ENCODE measurements at places on chromosomes 2 and 18.

GRCh38 chr18:49503931-49504330 lies 16.9 kb upstream of the C18orf32 start:
- no peak for DNase-seq

- peak; percentile 5 for DNase-seq
These were observed 19.8 kb downstream of the SMIM21 start for GRCh38 chr18:75407468-75408437.

GRCh38 chr18:46264255-46264654 lies 160.1 kb downstream of the HAUS1 start:
- no peak for DNase-seq

DNA sequence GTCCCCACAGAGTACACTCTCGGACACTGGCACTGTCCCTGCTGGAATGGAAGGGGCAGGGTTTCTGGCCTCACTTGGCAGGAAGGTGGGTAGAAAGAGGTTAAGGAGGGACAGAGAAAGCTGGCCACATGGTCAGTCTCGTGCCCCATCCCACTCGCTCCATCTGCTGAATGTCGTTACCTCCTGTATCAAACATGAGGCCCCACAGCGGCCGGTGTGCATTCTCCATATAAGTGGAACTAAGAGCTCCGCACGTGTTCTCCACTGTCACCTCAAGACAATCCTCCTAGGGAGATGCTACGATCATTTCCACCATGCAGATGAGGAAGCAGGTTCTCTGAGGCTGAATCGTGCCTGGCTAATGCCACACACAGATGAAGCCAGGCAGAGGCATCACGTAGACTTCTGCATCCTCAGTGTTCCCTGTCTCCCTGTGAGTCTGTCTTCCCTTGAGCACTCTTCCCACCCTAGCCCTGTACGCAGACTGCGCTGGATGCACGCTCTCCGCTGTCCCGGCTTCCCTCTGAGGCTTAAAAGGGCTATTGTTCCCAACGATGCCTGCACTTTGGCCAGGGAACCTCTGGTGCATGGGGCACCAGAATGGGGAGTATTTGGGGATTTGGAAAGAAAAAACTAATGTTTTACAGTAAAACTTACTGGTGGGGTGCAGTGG lies 35.1 kb downstream of the MAL start:
- no peak for DNase-seq

GRCh38 chr2:240401308-240401707 lies 34.2 kb upstream of the GPC1 start:
- DNase-seq, result no peak

DNA sequence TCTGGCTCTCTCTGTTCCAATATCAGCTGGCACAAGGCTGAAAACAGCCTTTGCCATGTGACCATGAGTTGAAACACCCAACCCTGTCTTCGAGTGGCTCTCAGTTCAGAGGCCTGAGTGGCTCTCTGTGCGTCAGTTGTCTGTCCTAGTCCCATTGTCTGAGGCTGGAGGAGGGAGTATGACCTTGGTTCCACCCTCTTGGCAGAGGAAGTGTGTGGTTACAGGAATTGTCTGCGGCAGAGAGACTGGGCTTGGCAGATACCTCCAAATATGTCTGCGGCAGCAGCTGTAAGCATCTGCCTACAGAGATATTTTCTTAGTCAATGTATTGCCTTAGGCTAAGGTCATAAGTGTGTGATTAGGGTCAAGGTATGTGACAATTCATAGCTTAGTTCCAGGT lies 32.6 kb downstream of the CNGA3 start:
- DNase-seq, result no peak

GRCh38 chr2:172246649-172247048 lies 143.9 kb upstream of the DLX2 start:
- DNase-seq, result no peak

DNA sequence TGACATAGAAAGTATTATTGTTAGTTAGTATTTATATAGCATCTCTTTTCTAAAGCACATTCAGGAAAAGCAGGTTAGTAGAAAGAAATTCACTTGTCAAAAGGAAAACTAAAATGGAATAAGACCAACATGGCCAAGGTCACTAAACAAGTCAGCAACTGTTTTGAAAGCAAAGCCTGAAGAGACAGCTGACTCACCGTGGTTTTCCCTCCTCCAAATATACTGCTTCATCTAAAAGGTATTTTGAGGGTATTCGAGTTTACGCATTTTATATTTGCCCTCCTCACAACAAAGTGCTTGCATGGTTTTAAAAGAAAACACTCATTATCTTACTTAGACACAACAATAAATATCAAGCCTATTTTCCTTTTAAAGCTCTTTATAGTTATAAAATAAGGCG lies 24.0 kb downstream of the ZNF385B start:
- DNase-seq, result peak; percentile 26

DNA sequence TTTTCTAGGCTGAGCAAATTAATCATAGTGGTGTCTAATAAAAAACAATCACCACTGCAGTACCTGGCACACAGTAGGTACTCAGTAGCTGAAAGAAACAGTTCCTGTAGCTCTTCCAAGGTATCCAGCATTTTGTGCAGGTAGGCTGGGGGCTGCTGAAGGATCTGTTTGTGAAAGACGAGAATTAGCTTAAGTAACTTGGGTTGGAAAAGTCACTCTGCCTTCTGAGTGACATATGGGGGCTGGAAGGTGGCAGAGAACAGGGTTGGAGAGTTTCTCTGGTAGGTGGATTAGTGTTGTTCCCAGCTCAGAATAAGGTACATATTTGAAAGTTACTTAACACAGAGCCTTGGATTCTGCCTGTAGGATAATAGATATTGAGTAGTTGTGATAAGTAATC lies 72.8 kb downstream of the FMNL2 start:
- DNase-seq, result no peak

DNA sequence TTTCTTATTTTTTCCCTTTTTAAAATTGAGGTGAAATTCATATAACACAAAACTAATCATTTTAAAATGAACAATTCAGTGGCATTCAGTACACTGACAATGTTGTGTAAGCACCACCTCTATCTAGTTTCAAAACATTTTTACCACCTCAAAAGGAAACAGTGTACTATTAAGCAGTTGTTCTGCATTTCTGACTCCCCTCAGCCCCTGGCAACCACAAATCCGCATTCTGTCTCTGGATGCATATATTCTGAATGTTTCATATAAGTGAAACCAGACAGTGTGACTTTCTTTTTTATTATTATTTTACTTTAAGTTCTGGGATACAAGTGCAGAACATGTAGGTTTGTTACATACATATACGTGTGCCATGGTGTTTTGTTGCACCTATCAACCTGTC lies 19.2 kb upstream of the TANK start:
- no peak for DNase-seq

- no peak for DNase-seq
These were observed 77.3 kb downstream of the KLHL14 start for GRCh38 chr18:32695534-32695933.

GRCh38 chr18:9914334-9914583 lies 443 bp downstream of the VAPA start:
- no peak for DNase-seq

DNA sequence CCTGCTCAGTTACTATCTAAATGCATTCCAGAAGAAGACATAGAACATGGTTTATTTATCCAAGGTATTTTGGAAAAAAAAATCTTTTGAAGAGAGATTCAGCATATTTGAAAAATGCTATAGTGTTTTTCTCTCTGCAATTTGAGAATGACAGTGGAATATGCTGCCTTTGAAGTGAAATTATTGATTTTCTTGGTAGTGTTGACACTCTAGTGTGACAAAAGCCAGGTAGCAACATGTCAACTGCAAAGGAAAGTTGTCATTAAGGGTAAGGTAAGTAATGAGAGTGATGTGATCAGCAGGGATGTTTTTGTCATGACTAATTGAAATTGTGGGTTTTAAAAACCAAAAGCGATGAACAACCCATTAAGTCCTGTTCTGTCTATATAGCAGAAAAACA lies 1387.1 kb upstream of the TMEFF2 start:
- DNase-seq, result no peak

- no peak for DNase-seq
These were observed 494.4 kb downstream of the TMX3 start for GRCh38 chr18:68220458-68220857.

- no peak for DNase-seq
These were observed 156.1 kb downstream of the AGPS start for GRCh38 chr2:177548636-177549035.

DNA sequence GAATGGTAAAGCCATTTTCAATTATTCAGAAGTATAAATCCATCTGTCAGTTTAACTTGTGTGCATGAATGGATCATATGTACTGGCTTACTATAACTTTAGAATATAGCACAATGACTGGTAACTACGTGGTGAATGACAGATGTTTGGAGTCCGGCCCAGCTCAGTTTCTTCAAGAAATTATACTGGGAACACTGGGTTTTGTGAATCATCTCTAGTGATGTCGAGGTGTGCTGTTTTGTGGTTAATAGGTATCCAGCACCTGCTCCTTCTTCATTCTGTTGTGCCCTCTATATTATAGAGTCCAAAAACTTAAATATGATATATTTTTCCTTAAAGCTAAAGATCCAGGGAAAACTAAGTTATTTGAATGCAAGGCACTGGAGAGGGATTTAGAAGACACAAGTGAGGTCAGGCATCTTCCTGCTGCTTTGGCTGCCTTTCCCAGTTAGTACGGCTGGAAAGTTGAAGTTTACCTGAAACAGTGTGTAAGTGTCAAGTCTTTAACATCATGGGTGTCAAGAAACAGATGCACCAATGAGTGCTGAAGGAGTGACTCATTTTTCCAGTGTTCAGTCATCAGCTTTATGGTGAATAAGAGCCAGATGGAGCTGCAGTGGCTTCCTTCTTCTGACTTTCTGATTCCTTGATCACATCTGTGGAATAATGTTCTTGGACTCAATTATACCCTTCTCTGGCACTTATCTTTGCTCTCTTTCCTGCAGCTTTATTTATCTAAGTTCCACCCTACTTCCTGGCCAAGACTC lies 1079.5 kb upstream of the CELF4 start:
- DNase-seq, result no peak

- no peak for DNase-seq
These were observed 176.1 kb upstream of the KLF7 start for GRCh38 chr2:207341804-207342203.

- no peak for DNase-seq
These were observed 133.1 kb downstream of the GCA start for GRCh38 chr2:162477011-162477410.

- no peak for DNase-seq
These were observed 49.6 kb downstream of the TRAPPC12 start for GRCh38 chr2:3429066-3429610.

- no peak for DNase-seq
These were observed 280.9 kb upstream of the FANCL start for GRCh38 chr2:58521803-58522554.

DNA sequence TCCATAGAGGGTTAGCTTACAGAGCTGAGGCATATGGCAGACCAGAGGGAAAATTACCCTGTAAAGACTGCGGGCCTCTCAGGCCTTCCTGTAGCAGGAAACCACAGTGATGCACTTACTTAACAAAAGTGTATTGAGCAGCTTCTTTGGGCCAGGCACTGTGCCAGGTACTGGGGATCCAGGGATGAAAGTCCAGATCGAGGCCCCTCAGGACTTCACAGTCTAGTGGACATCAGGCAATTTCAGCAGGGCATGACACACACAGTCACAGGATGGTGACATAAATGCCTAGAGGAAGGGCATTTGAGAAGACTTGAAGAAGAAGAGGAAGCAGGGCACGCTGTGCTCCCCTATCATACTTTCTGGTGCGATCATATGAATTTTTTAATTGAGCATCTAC lies 71.7 kb downstream of the MARCO start:
- no peak for DNase-seq

- no peak for DNase-seq
These were observed 191.9 kb downstream of the MC4R start for GRCh38 chr18:60180671-60181070.

DNA sequence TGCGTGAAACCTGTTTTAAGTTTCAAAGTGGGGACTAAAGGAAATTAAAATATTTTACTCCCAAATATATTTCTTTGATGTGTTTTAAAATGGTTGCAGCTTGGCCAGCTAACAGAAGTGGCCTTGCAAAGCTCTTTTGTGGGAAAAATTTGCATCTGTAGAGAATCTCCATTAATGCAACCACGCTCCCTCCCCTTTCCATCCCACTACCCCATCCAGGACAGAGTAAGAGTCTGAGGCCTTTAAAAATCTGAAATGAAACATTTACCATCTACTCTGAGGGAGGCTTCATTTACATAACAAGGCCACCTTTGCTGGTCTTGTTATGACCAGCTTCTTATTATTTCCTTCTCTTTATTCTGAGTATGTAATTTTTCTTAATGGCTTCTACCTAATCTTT lies 63.5 kb downstream of the STAT4 start:
- no peak for DNase-seq

GRCh38 chr2:63225964-63226686 lies 175.5 kb downstream of the OTX1 start:
- no peak for DNase-seq

GRCh38 chr18:58632552-58632951 lies 3.7 kb upstream of the ALPK2 start:
- no peak for DNase-seq

DNA sequence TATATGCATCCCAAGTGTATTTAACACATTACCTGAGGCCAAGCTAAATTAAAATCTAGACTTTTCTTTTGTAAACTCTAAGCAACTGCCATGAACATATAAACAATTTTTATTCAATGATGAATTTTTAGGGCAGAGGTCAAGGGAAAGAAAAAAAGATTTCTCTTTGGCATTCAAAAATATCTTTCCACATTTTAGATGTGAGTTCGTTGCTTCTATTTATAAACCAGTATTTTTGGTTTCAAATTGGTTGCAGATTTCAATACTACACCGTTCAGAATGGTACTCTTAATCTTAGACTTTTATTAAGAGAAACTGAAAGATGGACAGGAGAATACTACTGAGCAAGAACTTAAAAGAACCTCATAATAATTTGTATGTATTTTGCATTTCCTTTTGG lies 293.6 kb upstream of the CCDC68 start:
- no peak for DNase-seq

DNA sequence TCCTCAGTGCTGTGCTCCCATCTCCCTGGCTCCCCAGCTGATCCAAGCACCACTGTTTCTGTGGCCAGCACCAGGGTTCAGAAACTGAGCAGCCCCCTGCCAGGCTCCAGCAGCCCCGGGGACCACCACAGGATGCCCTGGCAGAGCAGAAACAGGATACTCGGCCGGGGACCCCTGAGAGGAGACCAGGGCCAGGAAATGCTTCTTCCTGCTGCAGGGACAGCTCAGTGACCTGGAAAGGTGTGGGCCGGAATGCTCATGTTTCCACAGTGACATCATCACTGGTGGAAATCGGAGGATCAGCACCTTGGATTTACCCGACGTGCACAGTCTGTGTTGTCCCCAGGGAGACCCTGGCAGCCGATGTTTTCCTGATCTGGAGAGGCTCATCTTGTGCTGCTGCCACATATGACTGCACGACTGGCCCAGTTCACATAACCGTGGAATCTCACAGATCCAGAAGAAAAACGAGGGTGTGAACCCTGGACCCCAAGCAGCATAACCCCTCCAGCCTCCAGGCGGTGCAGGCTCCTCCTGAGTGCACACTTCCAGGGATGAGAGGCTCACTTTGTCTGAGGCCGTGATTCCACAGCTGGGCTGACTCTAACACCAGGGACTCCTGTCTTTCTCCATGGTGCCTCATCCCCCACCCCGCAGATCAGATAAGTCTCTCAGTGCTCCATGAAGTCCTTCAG lies 58.0 kb downstream of the DDX1 start:
- DNase-seq, result no peak
